ENCODE measurements at places on chromosomes 3 and 15. TPM values are rescaled to one million over a fixed set of nuclear protein-coding genes. Genes with fewer than 3 reads are reported as not detected.

HDGFL3 gene
- total RNA-seq = 20.0 TPM

TMIE gene
- not detected for total RNA-seq

FOXB1 gene
- not detected for total RNA-seq

STAB1 gene
- 4.4 TPM for total RNA-seq

WDR93 gene
- not detected for total RNA-seq

CD96 gene
- not detected for total RNA-seq

SLC28A2 gene
- not detected for total RNA-seq

CCR1 gene
- not detected for total RNA-seq

PPP1R14D gene
- not detected for total RNA-seq

GOLGA8G gene
- total RNA-seq = not detected

LINGO1 gene
- total RNA-seq = 0.15 TPM

SYNPR gene
- total RNA-seq = not detected

ZDHHC23 gene
- 0.56 TPM for total RNA-seq

CLDN18 gene
- not detected for total RNA-seq

CCDC54 gene
- total RNA-seq = not detected

MYRIP gene
- total RNA-seq = 0.34 TPM

PLA2G4D gene
- not detected for total RNA-seq

ZFAND6 gene
- 66.6 TPM for total RNA-seq

TRIM42 gene
- total RNA-seq = not detected

CATSPER2 gene
- total RNA-seq = not detected

RPS27L gene
- 207 TPM for total RNA-seq

ATG3 gene
- total RNA-seq = 47.4 TPM

PRICKLE2 gene
- 35.1 TPM for total RNA-seq

SPESP1 gene
- total RNA-seq = 8.1 TPM

HDC gene
- not detected for total RNA-seq

PLAAT1 gene
- total RNA-seq = not detected

RAB27A gene
- total RNA-seq = 20.6 TPM

POLQ gene
- total RNA-seq = 0.68 TPM

ZNF80 gene
- not detected for total RNA-seq

ARGFX gene
- total RNA-seq = not detected

All from cardiac ventricle fibroblast (primary cell).